ENCODE measurements at places on chromosomes 6 and 20.

DNA sequence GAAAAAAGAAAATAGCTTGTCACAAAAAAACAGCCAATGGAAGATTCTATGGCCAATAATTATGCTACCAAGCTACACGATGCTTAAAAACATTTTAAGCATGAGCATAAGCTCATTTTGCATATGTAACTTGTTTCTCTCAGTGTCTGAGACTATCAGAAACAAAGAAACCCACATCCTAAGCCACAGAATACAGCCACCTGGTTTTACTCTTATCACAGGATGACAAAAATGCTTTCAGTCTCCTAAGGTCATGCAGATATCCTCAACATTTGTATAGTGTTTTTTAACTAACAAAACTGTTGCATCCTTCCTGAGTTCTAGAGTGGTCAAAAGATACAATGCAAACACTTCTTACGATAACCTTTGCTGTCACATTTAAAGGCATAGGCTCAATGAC is 172.1 kb upstream of the RUNX2 start:
- no peak for DNase-seq

DNA sequence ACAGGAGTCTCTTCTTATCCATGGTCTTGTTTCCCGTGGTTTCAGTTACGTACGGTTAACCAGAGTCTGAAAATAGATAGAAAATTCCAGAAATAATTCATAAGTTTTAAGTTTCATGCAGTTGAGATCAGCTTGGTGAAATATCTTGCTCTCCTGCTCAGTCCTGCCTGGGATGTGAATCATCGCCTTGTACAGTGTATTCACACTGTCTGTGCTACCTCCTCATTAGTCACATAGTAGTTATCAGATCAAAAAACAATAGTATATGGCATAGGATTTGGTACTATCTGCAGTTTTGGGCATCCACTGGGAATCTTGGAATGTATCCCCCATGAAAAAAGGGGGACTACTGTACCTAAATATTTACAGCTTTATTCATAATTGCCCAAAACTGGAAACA is 22.7 kb upstream of the MOCS1 start:
- no peak for DNase-seq

GRCh38 chr20:41135888-41136679 is 1.3 kb upstream of the PLCG1 start:
- DNase-seq = no peak

- DNase-seq = no peak
These were observed 11.3 kb upstream of the RBM24 start for GRCh38 chr6:17269840-17270239.

DNA sequence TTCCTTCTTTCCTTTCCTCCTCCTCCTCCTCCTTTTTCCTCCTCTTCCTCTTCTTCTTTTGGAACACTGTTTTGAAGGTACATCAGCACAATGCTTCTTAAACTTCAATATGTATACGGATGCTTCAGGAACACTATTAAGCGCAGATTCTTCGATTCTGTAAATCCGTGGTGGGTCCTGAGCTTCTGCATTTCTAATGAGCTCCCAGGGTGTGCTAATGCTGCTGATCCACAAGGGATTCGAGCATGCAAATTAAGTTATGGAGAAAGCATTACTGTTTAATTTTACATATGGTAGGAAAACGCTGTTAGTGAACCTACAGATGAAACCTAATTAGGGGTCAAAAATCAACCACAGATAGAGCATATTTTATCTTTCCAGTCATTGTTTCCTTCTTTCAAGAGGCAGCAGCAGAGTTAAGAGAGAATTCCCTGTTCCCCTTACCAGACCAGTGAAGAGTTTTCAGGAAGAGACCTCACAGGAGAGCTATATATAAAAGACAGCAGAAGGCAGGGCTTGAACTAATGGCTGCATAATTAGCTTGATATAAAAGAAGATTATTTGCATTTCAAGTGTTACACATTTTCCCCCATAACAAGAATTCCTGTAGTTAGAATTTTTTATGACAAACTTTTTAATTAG is 47.2 kb downstream of the KIF13A start:
- DNase-seq = no peak
